Brain pericyte (primary cell): ENCODE measurements at places on chromosomes 6 and 20.

- no peak for DNase-seq
Observed at GRCh38 chr6:156851454-156851921, 74.3 kb downstream of the ARID1B start.

DNA sequence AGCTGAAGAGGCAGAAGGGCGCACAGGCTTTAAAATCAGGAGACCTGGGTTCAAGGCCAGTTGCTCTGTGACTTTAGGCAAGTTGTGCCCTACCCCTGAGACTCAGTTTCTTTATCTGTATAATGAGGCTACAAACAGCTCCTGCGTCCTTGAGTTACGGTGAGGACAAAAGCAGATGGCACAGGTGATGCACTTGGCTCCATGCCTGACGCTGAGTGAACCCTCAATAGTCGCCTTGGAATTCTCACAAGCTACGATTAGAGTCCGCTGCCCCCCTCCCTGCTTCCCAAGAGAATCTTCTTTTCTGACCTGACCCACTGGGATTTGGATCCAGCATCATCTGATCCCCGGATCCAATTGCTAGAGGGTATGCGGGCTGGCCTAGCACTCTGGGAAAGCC, 6.4 kb downstream of the KCNG1 start:
- no peak for DNase-seq

DNA sequence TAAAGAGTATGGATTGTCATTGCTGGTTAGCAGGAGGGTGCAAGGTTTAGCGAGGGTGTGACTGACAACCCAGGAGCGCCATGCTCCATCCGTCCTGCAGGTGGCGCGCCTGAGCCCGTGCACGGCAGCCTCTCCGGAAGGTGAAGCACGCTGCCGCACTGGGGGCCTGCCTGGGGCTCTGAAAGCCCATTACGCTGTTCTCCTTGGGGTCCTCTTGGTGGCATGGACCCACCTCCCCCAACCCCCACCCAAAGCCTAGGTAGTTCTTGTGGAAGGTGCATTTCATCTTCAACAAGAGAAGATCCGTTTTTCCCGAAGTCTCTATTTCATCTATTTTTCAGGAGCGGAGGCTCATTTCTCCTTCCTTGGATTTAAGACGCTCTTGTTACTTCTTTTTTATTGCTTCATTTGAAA, 197.4 kb upstream of the KCNG1 start:
- no peak for DNase-seq

GRCh38 chr6:97312241-97312640, 29.2 kb upstream of the MMS22L start:
- DNase-seq, result no peak

- no peak for DNase-seq
Observed at GRCh38 chr20:43744151-43744611, 17.4 kb upstream of the GTSF1L start.

DNA sequence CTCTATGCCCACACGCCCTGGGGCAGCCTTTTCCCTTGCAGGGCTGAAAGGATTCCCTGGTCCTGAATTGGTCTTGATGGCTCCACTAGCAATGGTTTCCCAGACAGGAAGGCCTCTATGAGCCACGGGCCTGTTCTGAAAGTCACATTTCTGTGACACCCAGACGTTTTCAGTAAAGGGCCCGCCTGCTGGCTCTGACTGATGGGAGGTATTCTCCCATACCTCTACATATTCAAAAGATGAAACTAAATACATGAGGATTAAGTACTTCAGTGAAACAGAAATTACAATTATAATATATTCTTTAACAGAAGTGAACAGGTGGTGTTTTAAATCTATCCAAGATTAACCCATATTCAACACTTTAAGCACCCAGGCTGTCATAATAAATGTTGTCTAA, 629.8 kb downstream of the CDH26 start:
- no peak for DNase-seq

GRCh38 chr6:2061880-2062279, 183.5 kb downstream of the GMDS start:
- DNase-seq, result peak; percentile 56

GRCh38 chr6:134347885-134348805, 30.2 kb upstream of the SGK1 start:
- DNase-seq, result peak; percentile 93
